Transverse colon (tissue), 4 donors: ENCODE measurements at places on chromosomes 1 and 21. TPM values are rescaled to one million over a fixed set of nuclear protein-coding genes. Genes with fewer than 3 reads are reported as not detected.

DNA sequence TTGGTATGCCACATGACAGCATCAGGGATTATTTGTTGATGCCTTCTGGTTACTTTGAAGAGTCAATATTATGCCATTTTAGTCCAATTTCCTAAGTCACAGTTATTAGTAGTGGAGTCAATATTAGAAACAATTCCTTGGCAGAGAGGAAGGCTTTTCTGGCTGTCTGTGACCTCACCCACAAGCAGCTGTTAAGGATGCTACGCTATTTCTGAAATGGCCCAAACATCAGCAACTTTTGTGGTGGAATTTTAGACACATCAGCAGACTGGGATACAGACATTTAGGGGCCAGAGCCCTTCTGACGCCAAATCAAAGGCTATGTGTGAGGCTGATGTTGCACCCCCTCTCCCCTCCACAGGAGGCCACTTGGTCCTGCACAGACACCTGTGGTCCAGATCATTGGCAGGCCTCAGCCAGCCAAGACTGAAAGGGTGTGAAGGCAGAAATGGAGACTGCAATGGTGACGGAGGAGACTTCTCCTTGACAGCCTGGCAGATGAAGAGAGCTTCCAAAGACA, 9.2 kb upstream of the RXRG start:
- no peaks in the 10 kb centered on the region for H3K27me3 ChIP-seq
- no peaks in the 10 kb centered on the region for H3K36me3 ChIP-seq
- H3K4me3 ChIP-seq, result no peak overlapping the region
- DNase-seq, result no peak
- no peaks in the 10 kb centered on the region for H3K4me1 ChIP-seq
- no peak overlapping the region for H3K27ac ChIP-seq

- DNase-seq, result no peak
- no peaks in the 10 kb centered on the region for H3K36me3 ChIP-seq
- no peak overlapping the region for H3K4me3 ChIP-seq
- H3K27me3 ChIP-seq, result no peaks in the 10 kb centered on the region
- peak overlapping the region; percentile 40 for H3K27ac ChIP-seq
These were observed 67.1 kb downstream of the CD58 start for GRCh38 chr1:116503546-116504307.

ANGPTL3 gene
- not detected for total RNA-seq

DNA sequence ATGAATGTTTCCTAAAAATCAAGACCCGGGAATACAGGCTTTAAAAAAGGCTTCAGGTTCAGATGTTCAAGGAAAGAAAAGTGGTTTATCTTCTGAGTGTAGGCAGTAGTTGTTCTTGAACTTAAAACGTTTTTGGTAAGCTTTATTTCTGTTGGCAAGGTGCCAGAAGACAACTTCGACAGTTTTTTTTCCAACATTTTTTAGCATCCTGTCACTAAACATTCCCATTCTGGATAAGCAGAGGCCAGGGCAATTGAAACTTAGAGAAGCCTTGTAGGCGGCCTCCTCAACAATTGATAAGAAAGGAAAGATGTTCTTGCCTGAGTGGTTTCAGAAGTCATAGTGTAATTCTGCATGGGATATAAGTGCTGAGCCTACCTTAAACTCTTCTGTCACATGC, 66.7 kb downstream of the PATJ start:
- no peaks in the 10 kb centered on the region for H3K36me3 ChIP-seq
- no peak overlapping the region for H3K27ac ChIP-seq
- no peak for DNase-seq

- H3K4me3 ChIP-seq, result no peak overlapping the region
- H3K27ac ChIP-seq, result no peak overlapping the region
- H3K4me1 ChIP-seq, result no peaks in the 10 kb centered on the region
These were observed 31.0 kb downstream of the NCAM2 start for GRCh38 chr21:21029164-21029563.

LEFTY1 gene
- total RNA-seq, result 86.0 TPM

DNA sequence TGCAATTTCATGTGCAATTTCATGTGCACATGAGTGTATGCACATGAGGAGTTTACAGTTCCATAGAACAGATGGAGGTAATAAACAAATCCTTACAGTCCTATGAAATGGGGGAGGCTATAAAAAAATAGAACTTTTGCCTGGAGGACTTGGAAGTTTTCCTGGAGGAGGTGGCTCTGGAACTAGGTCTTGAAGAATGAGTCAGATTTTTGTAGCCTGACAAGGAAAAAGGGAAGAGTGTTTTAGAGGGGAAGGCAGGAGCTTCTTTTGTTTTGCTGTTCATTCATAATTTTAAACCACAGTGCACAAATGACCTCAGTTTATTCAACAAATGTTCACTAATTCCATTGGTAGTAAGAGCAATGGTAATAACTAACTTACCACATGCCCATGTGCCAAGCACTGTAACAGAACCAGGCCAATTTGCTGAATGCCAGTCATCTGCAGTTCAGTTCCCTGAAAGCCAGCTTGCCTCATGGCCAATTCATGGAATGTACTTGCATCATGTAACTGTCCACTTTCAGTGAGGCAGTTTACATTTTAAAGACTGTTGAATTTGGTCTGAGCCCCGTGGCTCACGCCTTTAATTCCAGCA, 2.7 kb downstream of the DIO1 start:
- no peak overlapping the region for H3K4me3 ChIP-seq
- no peaks in the 10 kb centered on the region for H3K36me3 ChIP-seq
- peaks cover 40% of the 10 kb centered on the region for H3K4me1 ChIP-seq

SPRTN gene
- total RNA-seq, result 8.0 TPM

PLEKHN1 gene
- total RNA-seq, result 1.4 TPM

DNA sequence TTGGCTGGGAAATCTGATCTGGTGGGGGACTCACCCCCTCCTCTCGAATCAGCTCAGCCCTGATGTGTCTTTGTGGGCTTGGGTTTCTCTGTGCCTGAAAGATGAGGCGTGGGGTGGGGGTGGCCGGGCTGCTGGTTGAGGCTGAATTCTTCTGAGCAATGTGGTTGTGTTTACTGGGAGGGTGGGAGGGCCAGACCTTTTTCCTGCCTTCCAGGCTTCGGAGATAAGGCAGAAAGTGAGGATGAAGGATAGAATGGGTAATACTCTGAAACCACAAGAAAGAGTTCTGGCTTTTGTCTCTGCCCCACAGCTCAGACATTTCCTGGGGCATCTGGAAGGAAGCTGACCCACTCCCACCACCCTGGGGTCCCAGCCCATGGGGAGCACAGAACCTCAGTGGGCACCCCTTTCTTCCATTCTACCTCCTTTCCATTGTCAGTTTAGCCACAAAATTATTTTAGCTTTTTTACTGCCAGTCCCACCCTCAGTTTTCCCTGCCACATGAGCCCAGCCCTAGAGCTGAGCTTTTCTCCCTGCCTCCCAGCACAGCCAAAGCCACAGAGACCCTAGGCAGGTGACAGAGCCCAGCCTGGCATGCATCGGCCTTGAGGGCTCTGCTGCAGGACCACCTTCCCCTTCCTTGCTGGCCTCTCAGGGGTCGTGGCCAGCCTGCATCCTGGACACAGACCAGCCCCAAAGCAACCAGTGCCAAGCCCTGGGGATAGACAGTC, 11.2 kb downstream of the ALX3 start:
- H3K36me3 ChIP-seq, result peaks cover 17% of the 10 kb centered on the region
- H3K4me3 ChIP-seq, result no peak overlapping the region
- no peaks in the 10 kb centered on the region for H3K27me3 ChIP-seq
- no peak overlapping the region for H3K27ac ChIP-seq

LEPROT gene
- total RNA-seq, result 15.3 TPM

DNA sequence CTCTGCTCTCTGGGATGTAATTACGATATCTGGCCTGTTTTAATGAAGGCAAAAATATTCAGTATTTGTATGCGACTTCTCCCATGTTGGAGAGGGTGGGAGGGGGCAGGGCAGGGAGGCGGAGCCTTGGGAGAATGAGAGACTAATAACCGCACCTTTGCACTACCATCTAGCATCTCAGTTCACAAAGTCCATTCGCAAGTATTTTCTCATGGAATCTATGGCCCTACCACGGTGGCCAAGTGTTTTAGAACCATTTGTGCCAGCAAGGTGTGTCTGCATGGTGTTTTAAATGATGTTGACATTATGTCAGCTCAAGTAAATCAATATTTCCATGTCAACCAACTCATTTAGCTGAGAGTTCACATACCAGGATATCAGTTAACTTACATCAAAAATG, 14.3 kb upstream of the BLACAT1 start:
- no peak overlapping the region for H3K4me3 ChIP-seq
- H3K36me3 ChIP-seq, result no peaks in the 10 kb centered on the region
- DNase-seq, result peak; percentile 37
- peaks cover 10% of the 10 kb centered on the region for H3K4me1 ChIP-seq
- no peak overlapping the region for H3K27ac ChIP-seq

DNA sequence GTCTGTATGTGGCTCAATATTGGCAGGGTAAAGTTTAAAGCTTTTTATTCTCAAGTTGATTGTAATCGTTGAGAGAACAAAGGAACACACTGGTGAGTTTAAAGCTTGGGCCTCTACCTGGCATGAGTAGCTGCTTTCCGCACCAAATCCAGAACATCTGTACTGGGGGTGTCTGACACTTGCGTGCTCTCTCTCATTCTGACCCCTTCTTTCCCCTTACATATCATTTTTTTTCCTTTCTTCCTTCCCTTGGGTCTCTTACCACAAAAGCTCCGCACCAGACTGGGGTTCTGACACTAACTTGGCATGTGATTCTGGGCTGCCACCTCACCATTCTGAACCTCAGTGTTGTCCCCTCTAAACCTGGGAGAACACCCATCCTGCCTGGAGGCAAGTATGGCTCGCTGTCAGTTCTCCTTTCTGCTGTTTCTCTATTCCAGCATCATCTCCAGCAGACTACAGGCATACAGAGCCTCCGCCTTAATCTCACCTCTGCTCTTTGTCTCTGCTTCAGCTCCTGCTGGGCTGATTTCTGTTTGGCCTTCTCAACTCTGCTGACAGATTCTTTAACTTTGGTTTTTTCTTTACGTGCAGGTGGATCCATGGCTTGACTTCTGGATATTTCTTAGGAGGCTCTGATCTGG, 859 bp upstream of the ERMAP start:
- DNase-seq, result no peak
- H3K27me3 ChIP-seq, result no peaks in the 10 kb centered on the region
- H3K4me1 ChIP-seq, result peaks cover 4% of the 10 kb centered on the region
- peak overlapping the region; percentile 97 for H3K27ac ChIP-seq
- H3K4me3 ChIP-seq, result peak overlapping the region; percentile 77
- no peaks in the 10 kb centered on the region for H3K36me3 ChIP-seq

DNA sequence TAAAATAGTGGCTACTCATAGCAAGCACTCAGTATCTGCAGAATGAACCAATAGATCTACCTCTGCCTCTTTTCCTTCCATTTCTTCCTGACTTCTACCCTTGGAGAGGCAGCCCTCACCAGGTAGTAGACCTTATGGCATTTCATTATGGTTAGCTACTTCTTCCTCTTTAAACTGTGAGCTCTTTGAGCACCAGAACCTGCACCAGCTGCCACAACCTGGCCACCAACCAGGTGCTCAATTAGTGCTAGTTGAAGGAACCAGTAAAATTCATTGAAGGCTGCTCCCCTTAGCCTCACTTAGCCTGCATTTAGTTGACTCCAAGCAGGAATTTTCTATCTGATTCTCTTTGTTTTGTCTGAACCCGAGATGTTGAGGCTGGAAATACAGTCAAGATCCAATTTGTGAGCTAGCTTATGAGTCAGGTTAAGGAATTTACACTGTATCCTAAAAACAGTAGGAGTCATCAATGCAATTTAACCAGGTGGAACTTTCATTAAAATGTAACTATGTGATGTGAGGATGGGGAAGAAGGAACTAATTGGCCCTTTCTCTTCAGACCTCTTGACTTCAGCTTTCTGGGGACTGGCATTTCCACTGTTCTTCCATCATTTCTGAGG, 81.5 kb upstream of the UBE2U start:
- H3K27me3 ChIP-seq, result no peaks in the 10 kb centered on the region
- DNase-seq, result no peak
- no peak overlapping the region for H3K27ac ChIP-seq
- no peak overlapping the region for H3K4me3 ChIP-seq
- H3K4me1 ChIP-seq, result no peaks in the 10 kb centered on the region
- no peaks in the 10 kb centered on the region for H3K36me3 ChIP-seq

DNA sequence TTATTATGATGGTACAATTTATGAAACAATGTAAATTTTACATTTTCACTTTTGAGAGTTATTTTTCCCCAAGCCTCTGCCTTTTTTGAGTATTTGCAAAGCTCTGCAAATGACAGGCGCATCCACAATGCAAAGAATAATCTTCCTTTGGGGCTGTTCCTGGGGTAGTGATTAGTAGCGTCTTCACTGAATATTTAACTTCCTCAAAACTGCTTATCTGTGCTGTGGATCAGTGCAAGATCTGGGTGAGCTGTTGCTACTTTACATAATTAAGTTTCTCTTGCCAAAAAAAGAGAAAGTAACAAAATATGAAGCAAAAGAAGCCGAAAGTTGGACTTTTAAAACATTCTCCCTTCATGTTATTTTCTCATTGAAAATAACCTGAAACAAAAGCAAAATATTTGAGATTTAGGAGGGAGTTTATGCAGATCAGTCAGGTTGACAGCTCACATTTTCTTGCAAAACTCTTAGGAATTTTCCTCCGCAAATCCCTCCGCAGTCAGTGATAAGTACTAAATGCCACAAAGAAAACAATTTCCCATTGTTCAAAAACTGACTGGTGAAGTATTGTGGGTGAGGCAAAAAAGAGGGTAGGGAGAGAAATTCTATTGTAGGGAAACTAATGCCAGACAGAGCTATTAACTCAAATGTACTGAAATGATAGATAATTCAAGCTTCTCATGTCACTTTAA, 276.4 kb upstream of the B3GALT2 start:
- no peaks in the 10 kb centered on the region for H3K36me3 ChIP-seq
- H3K27ac ChIP-seq, result no peak overlapping the region
- DNase-seq, result no peak
- H3K4me1 ChIP-seq, result no peaks in the 10 kb centered on the region

GRCh38 chr1:55574691-55575225, 359.6 kb upstream of the USP24 start:
- no peak for DNase-seq
- H3K4me3 ChIP-seq, result no peak overlapping the region
- no peaks in the 10 kb centered on the region for H3K27me3 ChIP-seq
- H3K36me3 ChIP-seq, result no peaks in the 10 kb centered on the region
- no peaks in the 10 kb centered on the region for H3K4me1 ChIP-seq

DNA sequence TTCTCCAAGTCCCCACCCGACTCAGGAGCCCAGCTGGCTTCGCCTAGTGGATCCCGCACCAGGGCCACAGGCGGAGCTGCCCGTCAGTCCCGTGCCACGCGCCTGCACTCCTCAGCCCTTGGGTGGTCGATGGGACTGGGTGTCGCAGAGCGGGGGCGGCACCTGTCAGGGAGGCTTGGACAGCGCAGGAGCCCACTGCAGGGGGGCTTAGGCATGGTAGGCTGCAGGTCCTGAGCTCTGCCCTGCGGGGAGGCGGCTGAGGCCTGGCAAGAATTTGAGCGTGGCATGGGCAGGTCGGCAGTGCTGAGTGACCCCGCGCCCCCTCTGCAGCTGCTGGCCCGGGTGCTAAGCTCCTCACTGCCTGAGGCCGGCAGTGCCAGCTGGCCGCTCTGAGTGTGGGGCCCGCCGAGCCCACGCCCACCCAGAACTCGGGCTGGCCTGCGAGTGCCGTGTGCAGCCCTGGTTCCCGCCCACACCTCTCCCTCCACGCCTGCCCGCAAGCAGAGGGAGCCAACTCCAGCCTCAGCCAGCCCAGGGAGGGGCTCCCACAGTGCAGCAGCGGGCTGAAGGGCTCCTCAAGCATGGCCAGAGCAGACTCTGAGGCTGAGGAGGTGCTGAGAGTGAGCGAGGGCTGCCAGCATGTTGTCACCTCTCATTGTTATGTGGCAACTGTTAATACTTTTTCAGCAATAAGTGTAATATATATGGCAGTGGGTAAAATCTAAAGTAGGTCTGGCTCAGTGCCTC, 548.4 kb upstream of the BRINP3 start:
- H3K36me3 ChIP-seq, result no peaks in the 10 kb centered on the region
- no peaks in the 10 kb centered on the region for H3K27me3 ChIP-seq
- H3K27ac ChIP-seq, result no peak overlapping the region
- H3K4me1 ChIP-seq, result no peaks in the 10 kb centered on the region
- no peak for DNase-seq
- no peak overlapping the region for H3K4me3 ChIP-seq
